Endodermal cell (in vitro differentiated cells): ENCODE measurements at places on chromosomes 1 and 21.
A peak's percentile ranks its signal among the peaks of the same experiment; 100 is the strongest.

DNA sequence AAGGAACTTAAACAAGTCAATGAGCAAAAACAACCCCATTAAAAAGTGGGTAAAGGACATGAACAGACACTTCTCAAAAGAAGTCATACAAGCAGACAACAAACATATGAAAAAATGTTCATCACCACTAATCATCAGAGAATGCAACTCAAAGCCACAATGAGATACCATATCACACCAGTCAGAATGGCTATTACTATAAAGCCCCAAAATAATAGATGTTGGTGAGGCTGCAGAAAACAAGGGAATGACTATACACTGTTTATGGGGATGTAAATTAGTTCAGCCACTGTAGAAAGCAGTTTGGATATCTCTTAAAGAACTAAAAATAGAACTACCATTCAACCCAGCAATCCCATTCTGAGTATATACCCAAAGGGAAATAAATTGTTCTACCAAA lies 51.2 kb downstream of the MRPL39 start:
- no peak for DNase-seq

GRCh38 chr1:205375835-205376545 lies 19.3 kb upstream of the KLHDC8A start:
- peak; percentile 85 for DNase-seq

GRCh38 chr1:202376247-202376646 lies 27.7 kb downstream of the PPP1R12B start:
- DNase-seq = no peak

- DNase-seq = no peak
These were observed 37.7 kb downstream of the SYF2 start for GRCh38 chr1:25194572-25195020.

GRCh38 chr1:217614200-217614712 lies 16.6 kb downstream of the GPATCH2 start:
- DNase-seq = no peak

DNA sequence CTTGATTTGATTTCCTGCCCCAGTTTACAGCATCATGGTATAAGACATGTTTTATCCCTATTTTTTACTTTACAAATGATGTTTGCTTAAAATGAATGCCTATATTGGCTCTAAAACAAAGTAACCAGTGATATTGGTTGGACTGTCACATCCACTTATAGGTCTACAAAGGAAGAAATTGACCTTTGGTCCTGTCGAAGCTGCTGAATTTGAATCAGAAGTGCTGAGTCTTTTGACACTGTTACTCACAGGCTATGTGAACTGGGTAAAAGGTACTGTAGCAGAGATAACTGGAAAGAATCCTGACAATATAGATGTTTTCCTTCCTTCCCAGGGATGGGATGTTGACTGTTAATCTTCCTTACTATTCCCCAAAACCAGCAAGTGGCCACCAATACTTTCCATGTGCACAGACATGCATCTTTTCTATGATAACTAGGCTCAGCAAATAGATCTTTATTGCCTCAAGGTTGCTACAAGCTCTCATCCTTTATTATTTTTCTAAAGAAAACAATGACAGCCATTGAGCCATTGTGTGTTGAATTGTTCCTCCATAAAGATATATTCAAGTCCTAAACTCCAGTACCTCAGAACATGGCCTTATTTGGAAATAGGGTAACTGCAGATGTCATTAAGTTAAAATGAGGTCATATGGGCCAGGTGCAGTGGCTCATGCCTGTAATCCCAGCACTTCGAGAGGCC lies 175.9 kb upstream of the NR5A2 start:
- no peak for DNase-seq

GRCh38 chr1:205577874-205578658 lies 53.7 kb downstream of the ELK4 start:
- DNase-seq = peak; percentile 31

- DNase-seq = peak; percentile 74
These were observed 1844.7 kb downstream of the NCAM2 start for GRCh38 chr21:22842875-22843274.

- DNase-seq = no peak
These were observed 201.7 kb downstream of the CRB1 start for GRCh38 chr1:197469620-197470210.

DNA sequence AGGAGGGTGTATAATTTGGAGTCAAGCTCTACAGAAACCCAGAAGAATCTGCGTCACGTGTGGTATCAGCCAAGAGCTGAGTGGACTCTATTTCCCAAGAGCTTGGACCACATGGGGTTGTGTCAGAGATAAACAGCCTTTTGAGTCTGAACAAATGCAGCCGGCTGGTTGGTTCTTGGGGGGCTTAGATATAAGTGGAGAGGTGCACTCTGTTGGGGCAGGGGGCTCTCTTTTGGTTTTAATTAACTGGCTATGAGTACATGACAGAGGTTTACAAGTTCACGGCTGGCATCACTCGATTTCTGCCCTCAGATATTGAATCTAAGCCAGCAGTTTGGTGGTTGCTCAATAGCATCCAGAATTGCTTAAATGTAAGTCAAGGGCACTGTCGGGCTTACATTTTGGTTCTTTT lies 501 bp upstream of the MRAP start:
- no peak for DNase-seq

DNA sequence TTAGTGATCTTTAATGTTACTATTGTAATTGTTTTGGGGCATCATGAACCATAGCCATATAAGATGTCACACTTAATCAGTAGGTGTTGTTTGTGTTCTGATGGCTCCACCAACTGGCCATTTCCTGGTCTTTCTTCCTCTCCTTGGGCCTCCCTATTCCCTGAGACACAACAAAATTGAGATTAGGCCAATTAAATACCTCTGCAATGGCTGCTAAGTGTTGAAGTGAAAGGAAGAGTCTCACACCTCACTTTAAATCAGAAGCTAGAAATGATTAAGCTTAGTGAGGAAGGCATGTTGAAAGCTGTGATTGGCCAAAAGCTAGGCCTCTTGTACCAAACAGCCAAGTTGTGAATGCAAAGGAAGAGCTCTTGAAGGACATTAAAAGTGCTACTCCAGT lies 30.7 kb downstream of the PPP2R5A start:
- peak; percentile 89 for DNase-seq

DNA sequence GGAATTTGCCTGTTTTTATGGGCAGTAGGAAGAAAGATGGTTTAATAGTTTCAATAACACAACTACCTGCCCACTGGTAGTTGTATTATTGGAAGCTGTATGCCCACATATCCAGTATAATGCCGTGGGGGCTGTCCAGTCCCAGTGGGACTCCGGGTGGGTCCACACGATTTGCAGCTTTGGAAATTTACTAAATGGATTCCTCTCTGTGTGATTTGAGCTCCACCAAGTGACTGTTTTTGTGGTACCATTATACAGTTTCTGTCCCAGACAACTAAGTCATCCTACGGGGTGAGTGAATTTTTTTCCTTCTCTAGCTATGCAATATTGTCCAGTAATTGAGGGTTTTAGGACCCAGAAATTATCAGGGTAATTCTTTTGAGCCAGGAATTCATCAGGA lies 86.8 kb downstream of the PLA2G4A start:
- DNase-seq = no peak

DNA sequence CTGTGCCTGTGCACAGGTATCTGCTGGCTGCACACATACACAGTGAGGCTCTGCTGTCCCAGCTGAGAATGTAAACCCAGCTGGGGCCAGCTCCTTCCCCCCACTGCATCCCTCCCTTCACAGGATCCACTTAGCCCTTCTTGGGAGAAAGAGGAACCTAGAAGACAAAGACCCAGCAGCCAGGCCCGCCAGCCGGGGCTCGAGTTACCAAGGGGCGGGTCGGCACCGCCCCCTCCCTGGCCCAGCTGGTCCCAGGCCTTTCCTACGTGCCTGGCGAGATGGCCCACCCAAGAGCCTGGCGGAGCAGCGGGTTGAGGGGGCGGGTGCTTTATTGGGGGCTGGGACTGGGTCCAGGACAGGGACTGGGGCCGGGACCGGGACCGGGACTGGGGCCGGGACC lies 2.1 kb downstream of the SH3BGRL3 start:
- DNase-seq = peak; percentile 92

- DNase-seq = peak; percentile 66
These were observed 20.4 kb downstream of the KCNN3 start for GRCh38 chr1:154849645-154850131.

DNA sequence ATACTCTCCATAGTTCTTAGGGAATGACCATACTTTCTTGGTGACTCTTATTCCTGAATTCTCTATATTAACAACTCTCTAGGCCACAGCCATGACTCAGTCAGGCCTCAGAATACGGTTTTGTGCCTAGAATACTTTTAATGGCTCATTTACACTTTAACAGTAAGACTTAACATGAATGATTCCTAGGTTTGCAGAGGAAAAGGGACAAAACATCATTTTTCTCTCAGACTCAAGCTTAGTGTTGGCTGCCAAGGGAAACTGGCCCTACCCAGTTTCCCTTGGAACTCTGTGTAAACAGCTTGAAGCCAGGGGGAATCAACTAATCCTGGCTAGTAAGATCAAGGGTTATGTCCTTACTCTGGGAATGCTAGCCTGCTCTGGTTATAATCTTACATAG lies 164.9 kb upstream of the PKN2 start:
- DNase-seq = no peak

DNA sequence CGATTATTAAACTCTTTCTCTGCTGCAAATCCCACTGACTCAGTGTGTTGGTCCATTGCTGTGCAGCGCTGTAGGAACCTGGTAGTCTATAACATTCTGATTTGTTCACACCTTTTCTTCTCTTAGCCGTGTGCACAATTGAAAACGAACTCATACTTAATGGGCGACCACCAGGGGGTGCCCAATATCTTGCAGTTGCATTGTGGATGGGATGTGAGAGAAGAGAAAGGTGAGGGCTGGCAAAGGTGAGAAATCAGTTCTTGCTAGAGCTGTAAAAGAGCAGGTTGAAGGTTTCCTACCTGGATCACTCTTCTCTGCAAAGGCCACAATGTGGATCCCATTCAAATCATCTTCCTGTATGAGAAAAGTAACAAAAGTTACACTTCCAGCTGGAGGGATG lies 51.0 kb downstream of the CASQ2 start:
- peak; percentile 82 for DNase-seq

GRCh38 chr1:118303534-118303933 lies 118.5 kb upstream of the SPAG17 start:
- no peak for DNase-seq

- DNase-seq = no peak
These were observed 106.3 kb downstream of the CD247 start for GRCh38 chr1:167412072-167412471.

- DNase-seq = peak; percentile 83
These were observed 101.9 kb downstream of the PLPP3 start for GRCh38 chr1:56477164-56478111.

GRCh38 chr1:27556781-27557595 lies 47.0 kb downstream of the AHDC1 start:
- peak; percentile 99 for DNase-seq

DNA sequence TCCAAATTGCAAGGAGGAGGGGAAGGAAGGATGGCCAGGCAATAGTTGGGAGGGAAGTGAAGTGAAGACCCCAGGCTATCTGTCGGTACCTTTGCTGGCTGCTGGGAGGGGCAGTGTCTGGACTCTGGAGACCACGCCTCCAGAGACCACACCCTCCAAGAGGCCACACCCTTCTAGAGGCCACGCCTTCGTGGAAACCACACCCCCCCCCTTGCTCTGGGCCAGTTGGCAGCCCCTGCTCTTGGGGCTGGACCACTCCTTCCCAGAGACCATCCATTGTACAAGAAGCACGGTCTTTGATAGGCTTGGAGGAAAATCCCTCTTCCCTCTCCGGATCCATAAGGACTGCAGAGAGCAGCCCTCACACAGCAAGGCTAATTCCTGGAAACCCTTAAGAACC lies 73.1 kb downstream of the RYR2 start:
- DNase-seq = peak; percentile 74

DNA sequence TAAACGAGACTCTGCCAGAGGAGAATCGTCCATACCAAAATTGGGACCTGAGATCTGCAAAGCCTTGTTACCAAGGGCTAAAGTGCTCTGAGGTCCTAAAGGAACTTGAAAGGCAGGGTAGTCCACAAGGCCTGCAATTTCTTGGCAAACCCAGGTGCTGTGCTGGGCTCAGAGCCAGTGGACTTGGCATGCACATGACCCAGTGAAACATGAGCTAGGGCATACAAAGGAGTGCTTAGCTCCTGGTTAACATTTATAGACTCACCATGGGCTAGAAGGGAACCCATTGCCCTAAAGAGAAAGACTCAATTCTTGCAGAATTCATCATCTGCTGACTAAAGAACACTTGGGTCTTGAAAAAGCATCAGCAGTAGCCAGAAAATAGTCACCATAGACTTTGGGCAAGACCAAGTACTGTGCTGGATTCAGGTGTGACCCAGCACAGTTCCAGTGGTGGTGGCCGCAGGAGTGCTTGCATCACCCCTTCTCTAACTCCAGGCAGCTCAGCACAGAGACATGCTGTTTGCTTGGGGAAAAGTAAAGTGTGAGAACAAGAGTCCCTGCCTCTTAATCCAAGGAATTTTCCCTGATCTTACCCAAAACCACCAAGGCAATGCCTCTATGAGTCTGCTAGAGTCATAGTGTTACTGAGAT lies 1069.4 kb upstream of the ADGRL2 start:
- no peak for DNase-seq
